Activated naive CD4-positive, alpha-beta T cell treated with anti-CD3 and anti-CD28 coated beads for 36 hours (primary cell): ENCODE measurements at places on chromosomes 16 and 17.

- no peaks in the 10 kb centered on the region for H3K36me3 ChIP-seq
- H3K27ac ChIP-seq: no peak overlapping the region
- no peaks in the 10 kb centered on the region for H3K27me3 ChIP-seq
- H3K4me3 ChIP-seq: no peak overlapping the region
- no peaks in the 10 kb centered on the region for H3K4me1 ChIP-seq
- DNase-seq: no peak
These were observed 32.1 kb downstream of the ZFHX3 start for GRCh38 chr16:73015612-73016487.

DNA sequence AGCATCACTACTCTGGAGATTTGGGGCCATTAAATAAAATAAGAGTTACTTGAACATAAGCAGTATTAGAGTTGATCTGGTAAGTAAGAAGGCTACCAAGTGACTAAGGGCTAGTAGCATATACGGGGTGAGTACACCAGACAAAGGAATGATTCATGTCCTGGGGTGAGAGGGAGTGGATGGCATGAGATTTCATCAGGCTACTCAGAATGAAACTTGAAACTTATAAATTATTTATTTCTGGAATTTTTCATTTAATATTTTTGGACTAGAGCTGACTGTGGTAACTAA lies 2.3 kb downstream of the SLFN5 start:
- peak overlapping the region; percentile 87 for H3K4me3 ChIP-seq
- peak; percentile 56 for DNase-seq
- H3K4me1 ChIP-seq: peaks cover 64% of the 10 kb centered on the region
- peak overlapping the region; percentile 97 for H3K27ac ChIP-seq

GRCh38 chr17:37698132-37698910 lies 46.5 kb downstream of the HNF1B start:
- H3K4me3 ChIP-seq: no peak overlapping the region
- H3K36me3 ChIP-seq: no peaks in the 10 kb centered on the region
- peak; percentile 53 for DNase-seq
- peaks cover 6% of the 10 kb centered on the region for H3K27me3 ChIP-seq

- no peak for DNase-seq
- H3K36me3 ChIP-seq: peaks cover 26% of the 10 kb centered on the region
- no peaks in the 10 kb centered on the region for H3K27me3 ChIP-seq
- H3K4me3 ChIP-seq: peak overlapping the region; percentile 100
- peaks cover 45% of the 10 kb centered on the region for H3K4me1 ChIP-seq
These were observed 1.9 kb upstream of the MLLT6 start for GRCh38 chr17:38702916-38703741.

GRCh38 chr16:12833926-12834325 lies 30.2 kb upstream of the CPPED1 start:
- H3K36me3 ChIP-seq: no peaks in the 10 kb centered on the region
- no peak for DNase-seq
- no peak overlapping the region for H3K4me3 ChIP-seq

DNA sequence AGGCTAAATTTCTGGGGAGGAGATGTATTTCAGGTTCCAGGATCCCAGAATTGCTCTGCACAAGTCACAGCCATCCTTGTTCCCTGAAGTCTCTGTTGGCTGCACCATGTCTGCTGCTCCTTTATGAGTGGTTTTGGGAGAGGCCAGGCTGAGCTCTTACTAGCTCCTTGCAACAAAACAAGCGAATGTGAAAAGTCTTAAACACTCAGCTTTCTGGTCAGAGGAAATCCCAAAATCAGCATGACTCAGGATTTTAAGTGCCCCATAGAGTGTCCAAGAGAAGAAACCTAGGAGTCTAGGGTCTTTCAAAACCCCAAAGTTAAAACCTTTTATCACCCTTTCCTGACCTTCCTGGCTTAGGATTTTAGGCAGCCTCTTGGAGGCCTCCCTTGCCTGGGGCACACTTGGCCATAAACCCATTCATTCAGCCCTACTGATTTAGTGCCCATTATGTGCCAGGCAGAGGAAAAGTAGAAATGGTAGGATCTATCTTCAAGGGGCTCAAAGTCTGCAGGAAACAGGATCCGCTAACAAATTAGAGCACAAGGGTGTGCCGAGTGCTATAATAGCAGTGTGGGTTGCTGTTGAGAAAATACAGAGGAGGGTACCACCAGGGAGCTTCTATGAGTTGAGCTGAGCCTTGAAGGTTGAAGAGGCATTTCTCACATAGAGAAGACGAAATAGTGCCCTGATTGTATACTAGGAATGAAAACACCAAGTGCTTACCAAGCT lies 36.9 kb downstream of the SOST start:
- no peaks in the 10 kb centered on the region for H3K36me3 ChIP-seq
- H3K27ac ChIP-seq: no peak overlapping the region
- H3K27me3 ChIP-seq: no peaks in the 10 kb centered on the region
- peaks cover 18% of the 10 kb centered on the region for H3K4me1 ChIP-seq
- DNase-seq: no peak
- H3K4me3 ChIP-seq: peak overlapping the region; percentile 89

DNA sequence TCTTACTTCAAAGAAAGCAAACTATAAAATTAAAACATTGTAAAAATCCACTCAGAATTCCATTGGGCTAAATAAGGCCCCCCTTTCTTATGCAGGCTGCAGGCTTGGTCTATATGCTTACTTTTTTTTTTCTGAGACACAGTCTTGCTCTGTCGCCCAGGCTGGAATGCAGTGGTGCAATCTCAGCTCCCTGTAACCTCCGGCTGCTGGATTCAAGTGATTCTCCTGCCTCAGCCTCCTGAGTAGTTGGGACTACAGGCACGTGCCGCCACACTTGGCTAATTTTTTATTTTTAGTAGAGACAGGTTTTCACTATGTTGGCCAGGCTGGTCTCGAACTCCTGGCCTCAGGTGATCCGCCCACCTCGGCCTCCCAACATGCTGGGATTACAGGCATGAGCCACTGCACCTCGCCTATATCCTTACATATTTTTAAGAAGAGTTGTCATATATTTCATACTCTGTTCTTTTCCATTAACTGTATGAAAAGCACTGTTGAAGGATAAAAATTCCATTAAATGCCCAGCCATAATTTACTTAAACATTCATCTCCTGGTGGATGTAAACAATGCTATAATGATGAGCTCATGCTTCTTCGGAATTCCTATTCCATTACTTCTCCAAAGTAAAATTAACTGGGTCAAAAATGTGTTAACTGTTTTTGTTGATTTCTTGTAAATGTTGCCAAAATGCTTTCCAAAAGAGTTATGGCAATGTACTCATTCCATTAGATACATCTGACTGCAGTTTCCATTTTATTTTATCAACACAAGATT lies 17.8 kb downstream of the SNN start:
- no peak for DNase-seq
- no peak overlapping the region for H3K27ac ChIP-seq
- no peak overlapping the region for H3K4me3 ChIP-seq
- no peaks in the 10 kb centered on the region for H3K27me3 ChIP-seq
- peaks cover 46% of the 10 kb centered on the region for H3K4me1 ChIP-seq

DNA sequence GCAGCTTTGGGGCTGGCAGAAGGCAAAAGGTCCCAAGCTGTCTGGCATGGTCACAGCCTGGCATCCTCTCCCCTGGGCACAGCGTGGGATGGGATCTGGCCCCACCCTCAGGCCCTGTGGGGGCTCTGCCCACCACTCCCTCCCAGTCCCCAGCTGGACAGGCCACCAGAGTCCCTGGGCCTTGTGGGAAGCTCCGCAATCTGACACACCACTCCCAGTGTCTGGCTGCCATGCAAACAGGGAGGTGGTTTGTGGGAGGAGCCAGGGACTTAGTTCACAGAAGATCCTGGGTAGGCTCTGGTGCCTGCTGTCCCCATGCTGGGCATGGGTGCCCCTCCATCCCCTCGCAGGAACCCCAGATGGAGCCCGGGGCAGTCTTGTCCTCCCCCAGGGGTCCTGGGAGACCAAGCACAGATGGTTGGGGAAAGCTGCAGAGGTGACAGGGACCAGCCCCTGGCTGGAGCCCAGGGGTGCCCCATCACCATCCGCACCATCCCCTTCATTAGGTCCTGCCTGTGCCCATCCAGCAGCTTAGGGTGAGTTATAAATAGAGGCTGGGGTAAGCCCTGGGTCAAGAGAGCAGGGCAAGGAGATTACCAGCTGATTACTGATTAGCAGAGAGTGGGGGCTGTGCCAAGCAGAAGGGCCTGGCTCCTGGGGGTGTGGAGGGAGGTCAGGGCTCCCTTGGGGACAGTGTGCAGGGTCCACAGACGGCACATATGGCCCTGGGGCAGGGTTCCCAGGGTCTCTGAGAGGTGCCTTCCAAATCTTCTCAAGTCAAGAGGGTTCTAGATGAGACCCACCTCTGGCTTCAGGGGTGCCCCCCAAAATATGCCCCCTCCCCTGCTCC lies 6.2 kb downstream of the FSCN2 start:
- no peaks in the 10 kb centered on the region for H3K36me3 ChIP-seq
- H3K4me3 ChIP-seq: no peak overlapping the region
- H3K27me3 ChIP-seq: peaks cover 11% of the 10 kb centered on the region
- H3K4me1 ChIP-seq: peaks cover 1% of the 10 kb centered on the region

DNA sequence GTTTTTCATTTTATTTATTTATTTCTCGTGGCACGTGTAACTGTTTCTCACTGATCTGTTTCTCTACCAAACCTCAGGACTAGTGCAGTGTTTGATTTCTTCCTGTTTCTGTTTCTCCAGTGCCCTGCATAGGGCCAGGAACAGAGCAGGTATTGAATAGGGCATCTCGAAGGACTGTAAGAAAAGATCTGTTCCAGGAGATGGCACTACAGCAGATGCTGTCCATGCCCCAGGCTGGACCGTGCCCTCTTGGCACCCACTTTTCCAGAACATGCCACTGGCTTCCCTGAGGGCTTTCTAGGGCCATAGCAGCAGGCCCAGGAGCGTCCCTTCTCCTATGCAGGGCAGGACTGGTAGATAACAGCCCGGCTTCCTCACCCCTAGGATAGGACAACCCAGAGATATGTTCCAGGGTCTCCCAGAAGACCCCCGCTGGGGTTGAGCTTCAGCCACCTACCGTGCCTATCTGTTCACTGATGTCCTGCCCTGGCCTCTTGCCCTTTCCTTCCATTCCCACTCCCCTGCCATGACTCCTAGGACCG lies 4.4 kb downstream of the SNX20 start:
- H3K36me3 ChIP-seq: peaks cover 57% of the 10 kb centered on the region
- H3K27ac ChIP-seq: peak overlapping the region; percentile 62
- H3K4me3 ChIP-seq: no peak overlapping the region
- no peaks in the 10 kb centered on the region for H3K27me3 ChIP-seq
- peaks cover 42% of the 10 kb centered on the region for H3K4me1 ChIP-seq

- no peak overlapping the region for H3K27ac ChIP-seq
- no peaks in the 10 kb centered on the region for H3K36me3 ChIP-seq
- H3K27me3 ChIP-seq: no peaks in the 10 kb centered on the region
- H3K4me3 ChIP-seq: no peak overlapping the region
- no peak for DNase-seq
These were observed 20.8 kb upstream of the MYO15B start for GRCh38 chr17:75566834-75567233.

DNA sequence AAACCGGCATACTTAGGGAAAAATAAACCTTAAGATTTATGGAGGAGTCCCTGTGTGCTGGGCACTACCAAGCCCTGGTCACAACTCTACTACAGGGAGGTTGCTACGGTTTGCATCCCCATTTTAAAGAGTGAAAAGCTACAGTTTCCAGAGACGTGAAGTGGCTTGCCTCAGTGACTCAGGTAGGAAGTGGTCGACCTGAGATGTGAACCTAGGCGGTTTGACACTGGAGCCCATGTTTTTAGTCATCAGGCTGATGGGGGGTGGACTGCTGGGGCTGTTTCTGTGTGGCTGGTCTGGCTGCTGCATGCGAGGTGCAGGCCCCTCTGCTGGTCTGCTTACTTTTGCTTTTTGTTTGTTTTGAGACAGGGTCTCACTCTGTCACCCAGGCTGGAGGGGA lies 6.6 kb downstream of the COX6A2 start:
- peaks cover 5% of the 10 kb centered on the region for H3K27me3 ChIP-seq
- H3K4me3 ChIP-seq: no peak overlapping the region
- H3K4me1 ChIP-seq: peaks cover 7% of the 10 kb centered on the region
- no peaks in the 10 kb centered on the region for H3K36me3 ChIP-seq
- DNase-seq: peak; percentile 73

- peaks cover 19% of the 10 kb centered on the region for H3K27me3 ChIP-seq
- no peaks in the 10 kb centered on the region for H3K36me3 ChIP-seq
- DNase-seq: no peak
- H3K4me3 ChIP-seq: no peak within 1 kb of the TSS
- no peaks in the 10 kb centered on the region for H3K4me1 ChIP-seq
These were observed at the start of gene CBFA2T3 for GRCh38 chr16:88977018-88977811. CBFA2T3 (minus strand) TSS chr16:88977207; CDS start chr16:88976807, 400 bp downstream.

- no peak for DNase-seq
- no peak overlapping the region for H3K4me3 ChIP-seq
- H3K4me1 ChIP-seq: no peaks in the 10 kb centered on the region
- H3K27me3 ChIP-seq: no peaks in the 10 kb centered on the region
- H3K27ac ChIP-seq: no peak overlapping the region
- H3K36me3 ChIP-seq: peaks cover 12% of the 10 kb centered on the region
These were observed 9.3 kb downstream of the ANKS3 start for GRCh38 chr16:4724661-4725270.

DNA sequence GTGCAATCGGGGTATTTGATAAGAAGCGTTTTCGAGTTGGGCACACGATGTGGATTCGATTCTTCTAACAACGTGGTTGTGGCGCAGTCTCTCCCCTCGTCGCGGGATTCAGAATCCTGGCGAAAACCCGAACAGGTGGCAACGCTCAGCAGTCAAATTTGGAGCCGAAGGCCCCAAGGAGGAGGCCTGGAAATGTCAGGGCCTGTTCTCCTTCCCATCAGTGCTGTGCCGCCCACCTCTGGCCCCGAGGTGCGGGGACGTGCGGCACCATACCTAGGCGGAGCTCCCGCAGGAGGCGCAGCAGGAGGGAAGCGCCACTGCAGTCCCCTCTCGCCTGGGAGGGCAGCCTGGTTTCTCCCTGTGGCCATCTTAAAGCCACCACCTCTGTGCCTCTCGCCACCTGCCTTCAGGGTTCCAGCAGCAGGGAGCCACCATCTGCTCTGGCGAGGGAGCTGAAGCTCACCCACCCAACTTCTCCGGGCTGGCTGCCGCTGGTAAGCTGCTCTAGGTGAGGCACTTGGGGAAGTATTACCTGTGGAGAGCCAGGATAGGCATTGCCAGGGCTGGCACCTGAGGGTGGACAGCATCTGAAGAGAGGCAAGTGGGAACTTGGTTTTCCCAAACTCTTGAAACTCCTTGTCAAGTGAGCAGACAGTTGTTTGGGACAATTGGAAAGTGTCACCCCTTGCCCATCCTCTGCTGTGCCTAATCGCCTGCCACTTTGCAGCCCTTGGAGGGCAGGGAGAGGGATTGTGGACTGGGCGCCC lies 2.6 kb upstream of the AATF start:
- no peak overlapping the region for H3K4me3 ChIP-seq
- no peak overlapping the region for H3K27ac ChIP-seq
- H3K27me3 ChIP-seq: peaks cover 44% of the 10 kb centered on the region
- H3K36me3 ChIP-seq: peaks cover 13% of the 10 kb centered on the region
- no peak for DNase-seq

GRCh38 chr16:85213926-85214675 lies 101.8 kb upstream of the CIBAR2 start:
- DNase-seq: no peak
- H3K4me3 ChIP-seq: no peak overlapping the region
- no peaks in the 10 kb centered on the region for H3K36me3 ChIP-seq
- H3K27me3 ChIP-seq: no peaks in the 10 kb centered on the region
- no peak overlapping the region for H3K27ac ChIP-seq
- no peaks in the 10 kb centered on the region for H3K4me1 ChIP-seq
